A549 treated with GW870086 at 1 μM for 4 hours (cell line): ENCODE measurements at places on chromosomes 7 and 10. TPM values are rescaled to one million over a fixed set of nuclear protein-coding genes. Genes with fewer than 3 reads are reported as not detected.

The HOXA6 gene
- total RNA-seq, result 0.83 to 2.2 TPM (median 1.5 TPM) in 5 replicates

The TUBAL3 gene
- total RNA-seq, result 0.19 to 0.50 TPM (median 0.27 TPM) in 5 replicates

The SHH gene
- total RNA-seq, result 0.48 to 0.96 TPM (median 0.74 TPM) in 5 replicates

The ATG9B gene
- 0.31 to 1.3 TPM (median 0.58 TPM) in 5 replicates for total RNA-seq

The AOAH gene
- total RNA-seq, result not detected in 5 replicates

The SLC26A3 gene
- not detected in 5 replicates for total RNA-seq
